NB4 (cell line): ENCODE measurements at places on chromosomes 13 and 19.

- DNase-seq = no peak
Measured at GRCh38 chr19:470701-471100, 9.9 kb upstream of the SHC2 start.

DNA sequence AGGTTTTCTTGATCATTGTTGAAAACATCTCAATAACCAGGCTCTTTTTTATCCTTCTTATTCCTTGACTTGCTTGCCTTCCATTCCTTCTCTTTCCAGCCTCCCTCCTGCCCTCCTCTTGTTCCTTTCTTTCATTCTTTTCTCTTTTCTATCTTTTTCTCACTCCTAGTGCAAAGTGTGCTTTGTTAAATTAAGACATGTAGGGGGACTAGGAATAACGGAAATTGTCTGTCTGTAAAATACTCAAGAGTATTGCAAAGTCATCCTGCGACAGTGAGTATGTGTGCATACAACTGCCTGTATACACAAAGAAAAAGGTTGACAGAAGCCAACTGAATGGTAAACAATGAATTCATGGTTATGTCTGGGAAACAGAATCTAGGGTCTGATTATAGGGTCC, 70.1 kb downstream of the LRRC63 start:
- peak; percentile 53 for DNase-seq

- no peak for DNase-seq
Measured at GRCh38 chr13:98243929-98244272, 66.8 kb upstream of the RNF113B start.

- no peak for DNase-seq
Measured at GRCh38 chr13:23554000-23554399, 16.2 kb upstream of the TNFRSF19 start.

DNA sequence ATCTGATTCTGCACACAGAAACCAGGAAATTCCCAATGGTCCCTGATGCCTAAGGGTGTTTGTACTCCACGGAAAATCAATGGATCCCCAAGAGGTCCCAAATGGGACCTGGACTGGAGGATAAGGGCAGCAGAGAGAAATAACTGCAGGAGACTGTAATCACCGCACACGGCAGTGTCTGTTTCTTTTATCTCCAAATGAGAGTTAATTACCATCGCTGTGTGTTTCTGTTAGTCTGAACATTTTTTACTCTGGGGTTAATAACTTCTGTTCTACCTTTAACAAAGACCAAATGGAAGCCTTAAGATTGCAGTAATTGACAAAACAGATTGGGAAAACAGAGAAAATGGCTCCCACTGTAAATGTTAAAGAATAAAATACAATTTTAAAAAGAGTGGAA, 320.9 kb downstream of the DCLK1 start:
- no peak for DNase-seq

- DNase-seq = peak; percentile 60
Measured at GRCh38 chr13:40376867-40377535, 289.4 kb downstream of the FOXO1 start.

DNA sequence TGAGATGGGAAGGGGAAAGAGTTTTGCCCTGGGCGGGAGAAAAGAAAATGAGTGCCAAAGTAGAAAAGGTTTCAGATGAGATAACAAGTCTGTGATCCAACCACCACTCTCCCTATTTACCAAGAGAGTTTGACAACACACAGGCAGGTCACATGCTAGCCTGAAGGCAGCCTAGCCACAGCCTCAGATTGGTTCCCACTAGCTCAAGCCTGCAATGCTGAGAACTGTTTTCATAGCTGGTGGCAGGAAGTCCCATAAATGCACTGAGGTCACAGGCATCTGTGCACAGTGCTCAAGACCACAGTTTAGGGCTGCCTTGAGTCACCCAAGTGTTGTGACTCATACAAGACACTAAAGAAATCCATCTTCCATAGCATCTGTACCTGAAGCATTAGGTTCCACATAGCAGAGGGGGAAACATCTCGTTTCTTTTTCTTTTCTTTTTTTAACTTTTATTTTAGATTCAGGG, 18.5 kb upstream of the POP4 start:
- peak; percentile 80 for DNase-seq
